ENCODE measurements at places on chromosomes 7 and 10. TPM values are rescaled to one million over a fixed set of nuclear protein-coding genes. Genes with fewer than 3 reads are reported as not detected.
A peak's percentile ranks its signal among the peaks of the same experiment; 100 is the strongest.

Gene NAT16
- total RNA-seq, result not detected

Gene PNLIPRP3
- not detected for total RNA-seq

Gene NPTX2
- total RNA-seq, result 1.8 TPM

Gene IGFBP3
- 147 TPM for total RNA-seq

Gene LMOD2
- total RNA-seq, result not detected

Gene PDGFA
- 54.1 TPM for total RNA-seq

Gene LSM5
- total RNA-seq, result 31.0 TPM

Gene MLLT10
- total RNA-seq, result 34.0 TPM

Gene MKX
- 31.1 TPM for total RNA-seq

Gene TBX20
- total RNA-seq, result not detected

Gene SGCE
- 67.2 TPM for total RNA-seq

Gene SLC26A5
- total RNA-seq, result not detected

Gene ADAM12
- total RNA-seq, result 2.2 TPM

Gene ZNF804B
- total RNA-seq, result not detected

Gene NOD1
- total RNA-seq, result 18.0 TPM

DNA sequence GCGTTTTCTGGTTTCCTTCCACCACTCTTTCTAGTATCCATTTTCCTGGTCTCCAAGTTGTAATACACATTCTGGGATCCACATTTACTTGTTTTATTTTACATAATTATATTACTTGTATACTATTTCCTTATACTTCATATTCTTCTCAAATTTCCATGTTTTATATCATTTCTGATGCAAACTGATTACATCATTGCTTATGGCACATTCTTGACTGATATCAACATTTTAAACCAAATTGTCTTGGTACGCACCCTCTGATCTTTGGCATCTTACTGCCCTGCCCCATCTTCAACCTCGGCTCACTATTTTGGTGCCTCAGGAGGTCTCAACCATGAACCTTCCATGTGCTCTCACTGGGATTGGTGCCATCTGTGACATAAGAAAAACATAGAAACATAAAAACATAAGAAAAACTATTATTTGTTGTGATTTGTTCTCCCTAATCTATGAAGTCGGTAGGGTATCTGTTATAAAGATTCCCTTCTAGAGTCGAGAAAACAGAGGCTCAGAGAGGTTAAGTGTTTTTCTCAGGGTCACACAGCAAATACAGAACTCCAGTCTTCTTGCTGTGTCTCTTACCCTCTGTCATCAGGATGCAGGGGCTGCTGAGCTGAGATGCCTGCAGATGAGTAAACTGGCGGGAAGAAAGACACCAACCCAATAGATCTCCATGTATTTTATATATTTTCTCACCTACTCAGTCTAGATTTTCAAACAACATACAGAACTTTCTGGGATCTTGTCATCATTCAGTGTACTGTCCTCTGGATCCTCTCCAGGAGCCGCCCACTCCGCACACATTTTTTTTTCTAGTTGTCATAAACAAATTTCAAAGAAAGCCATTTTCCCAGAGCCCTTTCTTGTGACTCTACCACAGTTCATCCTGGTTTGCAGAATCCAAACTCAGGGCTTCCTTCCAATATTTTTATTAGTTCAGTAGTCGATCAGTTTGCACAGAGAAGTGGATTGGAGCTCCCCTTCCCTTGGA lies 79.5 kb downstream of the PARP12 start:
- no peak for DNase-seq

DNA sequence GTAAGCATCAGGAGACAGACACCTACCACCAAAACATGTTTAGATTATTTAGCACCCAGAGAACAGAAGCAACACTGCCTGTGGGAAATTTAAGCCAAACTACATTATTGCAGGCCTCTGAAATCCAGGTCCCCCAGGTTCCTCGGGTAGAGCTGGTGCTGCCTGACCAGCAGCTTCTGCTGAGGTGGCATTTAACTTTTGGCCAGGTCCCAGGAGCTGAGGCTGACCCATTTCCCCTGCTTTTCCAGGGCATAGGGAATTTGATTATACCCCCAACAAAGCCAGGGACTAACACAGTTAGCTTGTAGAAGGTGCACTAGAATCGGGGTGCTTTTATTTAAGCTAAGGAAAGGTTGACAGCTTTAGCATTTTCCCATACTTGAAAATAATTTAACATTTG lies 4.7 kb downstream of the LRRC4 start:
- no peak for DNase-seq

DNA sequence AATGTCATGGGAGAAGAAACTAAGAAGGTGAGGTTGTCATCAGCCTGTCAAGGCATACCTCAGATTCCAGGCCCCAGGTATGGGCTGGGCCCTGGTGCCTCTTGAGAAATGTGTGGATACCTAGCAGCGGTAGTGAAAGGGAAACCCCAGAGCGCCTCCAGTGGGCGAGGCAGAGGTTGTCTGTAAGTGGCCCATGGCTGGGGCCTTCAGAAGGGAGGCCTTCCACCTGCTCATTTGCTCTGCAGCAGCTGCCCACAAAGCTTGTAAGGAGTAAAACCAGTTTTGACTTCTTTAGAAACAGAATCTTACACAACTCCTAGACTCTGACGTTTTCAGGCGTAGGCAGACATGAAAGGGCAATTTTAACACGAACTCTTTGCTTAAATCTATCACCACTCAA lies 509.9 kb downstream of the PARD3 start:
- no peak for DNase-seq

DNA sequence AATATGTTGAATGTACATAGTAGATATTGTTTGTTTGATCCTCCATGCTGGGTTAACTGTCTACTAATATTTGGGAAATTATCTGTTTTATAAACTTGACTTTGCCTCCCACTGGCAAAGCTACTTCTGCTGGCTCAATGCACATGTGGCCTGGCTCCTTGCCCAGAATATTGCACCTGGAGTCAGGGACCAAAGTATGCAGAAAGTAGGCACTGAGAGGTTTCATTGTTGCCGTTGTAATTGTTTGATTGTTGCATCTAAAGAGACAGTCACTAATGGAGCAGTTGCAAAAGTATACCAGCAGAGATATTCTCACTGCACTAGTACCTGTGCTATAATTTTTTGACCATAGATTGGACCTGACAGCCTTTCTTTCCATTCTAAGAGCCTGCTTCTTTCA lies 137.8 kb upstream of the CNTNAP2 start:
- no peak for DNase-seq

GRCh38 chr10:90199513-90199912 lies 498.1 kb downstream of the KIF20B start:
- no peak for DNase-seq

DNA sequence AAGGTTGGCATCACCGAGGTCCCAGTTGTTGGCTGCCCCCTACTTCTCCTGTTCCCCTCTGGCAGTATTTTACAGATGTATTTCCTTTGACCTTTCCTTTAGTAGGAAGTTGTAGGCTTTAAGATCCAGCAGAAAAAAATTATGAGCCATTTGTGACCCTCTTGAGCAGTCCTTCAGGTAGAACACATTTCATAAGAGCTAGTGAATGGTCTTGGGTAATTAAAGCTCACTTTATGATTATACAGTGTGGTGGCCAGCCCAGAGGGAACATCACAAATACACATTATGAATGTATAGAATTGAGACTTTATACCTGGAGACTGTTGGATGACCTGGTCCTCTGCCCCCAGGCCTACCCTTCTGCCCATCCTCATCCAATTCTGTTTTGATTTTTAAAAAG lies 57.0 kb downstream of the KAT6B start:
- DNase-seq, result no peak

GRCh38 chr7:31316876-31317275 lies 23.6 kb downstream of the NEUROD6 start:
- no peak for DNase-seq

DNA sequence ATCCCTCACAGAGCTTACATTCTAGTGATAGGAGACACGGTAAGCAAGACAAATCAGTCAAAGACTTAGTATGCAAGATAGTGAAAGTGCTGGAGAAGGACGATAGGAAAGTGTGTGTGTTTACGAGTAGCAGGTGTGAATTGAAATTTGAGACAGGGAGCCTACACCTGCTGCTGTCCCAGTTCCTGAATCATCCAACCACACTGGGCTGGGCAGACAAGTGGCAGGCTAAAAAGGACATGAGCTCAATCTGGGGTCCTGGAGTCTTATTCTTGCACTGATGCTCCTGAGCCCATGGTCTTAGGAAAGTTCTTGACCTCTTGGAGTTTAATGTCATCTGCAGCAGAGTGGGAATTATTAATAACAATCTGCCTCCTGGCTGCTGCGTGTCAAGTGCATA lies 16.2 kb downstream of the RBP3 start:
- DNase-seq, result peak; percentile 20

- no peak for DNase-seq
Measured at GRCh38 chr7:24781106-24781505, 23.8 kb upstream of the GSDME start.

- DNase-seq, result no peak
Measured at GRCh38 chr10:60497364-60497763, 107.7 kb upstream of the ANK3 start.

- DNase-seq, result no peak
Measured at GRCh38 chr7:156932006-156932405, 17.5 kb upstream of the NOM1 start.

DNA sequence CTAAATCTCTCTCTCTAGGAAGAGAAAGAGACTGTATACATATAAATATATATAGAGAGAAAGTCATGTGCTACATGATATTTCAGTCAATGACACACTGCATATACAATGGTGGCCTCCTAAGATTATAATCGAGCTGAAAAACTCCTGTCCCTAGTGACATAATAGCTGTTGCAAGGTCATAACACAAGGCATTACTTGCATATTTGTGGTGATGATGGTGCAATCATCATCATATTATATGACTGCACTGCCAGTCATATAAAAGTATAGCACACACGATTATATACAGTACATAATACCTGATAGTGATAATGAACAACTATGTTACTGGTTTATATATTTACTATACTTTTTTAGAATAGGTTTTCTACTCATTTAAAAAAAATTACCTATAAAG lies 316.7 kb downstream of the FGFR2 start:
- DNase-seq, result no peak

DNA sequence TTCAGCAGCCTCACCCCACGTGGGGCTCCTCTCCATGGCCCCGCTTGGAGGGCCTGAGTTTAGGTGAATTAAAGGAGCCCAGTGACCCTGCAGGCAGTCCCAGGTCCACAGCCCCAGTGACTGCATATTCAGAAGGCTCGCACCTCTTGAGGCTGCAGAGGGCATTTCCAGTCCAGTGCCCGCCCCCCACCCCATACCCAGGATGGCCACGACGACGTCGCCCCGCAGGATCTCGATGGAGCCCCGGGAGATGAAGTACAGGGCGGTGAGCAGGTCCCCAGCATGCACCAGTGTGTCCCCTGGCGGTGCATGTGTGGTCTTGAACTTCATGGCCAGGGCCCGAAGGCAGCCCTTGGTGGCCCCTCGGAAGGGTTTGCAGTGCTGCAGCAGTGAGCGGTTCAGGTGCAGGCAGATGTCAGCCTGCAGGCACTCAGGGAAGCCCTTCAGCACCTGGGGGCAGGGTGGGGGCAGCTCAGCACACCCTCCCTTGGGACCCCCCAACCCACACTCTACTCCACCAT lies 28.1 kb downstream of the KCNH2 start:
- DNase-seq, result peak; percentile 73

DNA sequence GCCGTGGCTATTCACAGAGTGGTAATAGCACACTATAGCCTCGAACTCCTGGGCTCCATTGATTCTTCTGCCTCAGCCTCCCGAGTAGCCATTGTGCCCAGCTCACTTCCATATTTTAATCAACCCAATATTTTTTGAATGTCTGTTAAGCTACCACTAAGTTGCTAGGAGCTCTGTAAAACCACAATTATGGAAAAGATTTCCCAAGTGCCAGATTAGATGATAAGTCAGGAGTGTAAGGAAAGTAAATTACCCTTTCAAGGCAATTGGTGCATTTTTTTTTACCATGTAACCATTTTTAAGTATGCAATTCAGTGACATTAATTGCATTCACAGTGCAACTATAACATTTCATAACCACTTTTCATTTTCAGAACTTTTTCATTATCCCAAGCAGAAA lies 87.5 kb upstream of the GATAD1 start:
- DNase-seq, result no peak

DNA sequence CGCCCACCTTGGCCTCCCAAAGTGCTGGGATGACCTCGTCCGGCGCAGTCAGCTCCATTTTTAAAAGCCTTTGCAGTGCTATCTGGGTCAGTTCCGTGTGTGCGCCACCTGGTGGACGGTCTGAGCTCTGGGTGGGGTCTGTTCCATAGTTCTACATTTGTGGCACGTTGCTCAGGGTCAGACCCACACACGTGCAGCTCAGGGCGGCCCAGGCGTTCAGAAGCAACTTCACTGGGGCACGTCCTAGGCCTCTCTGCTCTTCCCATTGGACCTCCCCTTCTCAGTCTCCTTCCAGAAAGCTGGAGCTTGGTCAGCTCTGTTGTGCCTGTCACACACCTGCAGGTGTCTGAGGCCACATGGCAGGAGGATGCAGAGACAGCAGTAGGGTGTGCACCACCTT lies 137.9 kb downstream of the DNAJB6 start:
- DNase-seq, result peak; percentile 66

DNA sequence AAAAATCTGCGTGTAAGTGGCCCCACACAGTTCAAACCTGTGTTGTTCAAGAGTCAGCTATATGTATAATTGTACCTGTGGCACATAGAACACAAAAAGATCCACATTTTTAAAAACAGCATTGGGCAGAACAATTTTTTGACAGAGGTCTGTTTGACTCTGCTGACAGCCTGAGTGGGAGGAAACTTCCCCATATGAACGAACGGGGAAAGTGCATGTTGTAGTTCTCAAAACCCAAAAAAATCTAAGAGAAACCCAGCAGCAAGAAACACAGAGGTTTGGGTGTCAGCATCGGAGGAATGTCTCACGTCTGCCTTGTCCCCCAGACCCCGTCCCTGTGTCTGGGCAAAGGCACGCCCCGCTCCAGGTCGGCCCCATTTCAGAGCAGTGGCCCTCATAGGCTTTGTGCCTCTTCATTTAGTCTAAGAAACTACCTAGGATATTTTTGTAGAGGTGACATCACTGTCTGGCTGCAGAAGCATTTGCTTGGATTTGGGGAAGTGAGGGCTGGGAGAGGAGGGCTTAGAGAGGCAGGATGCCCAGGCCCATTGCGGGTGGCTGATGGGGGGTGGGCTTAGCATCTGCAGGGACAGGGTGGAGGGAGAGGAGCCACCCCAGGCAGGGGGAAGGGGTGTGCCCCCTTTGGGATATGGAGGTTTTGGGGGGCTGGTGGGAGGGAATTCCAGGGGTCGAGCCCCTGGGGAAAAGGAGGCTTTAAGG lies 11.0 kb downstream of the CUX1 start:
- DNase-seq, result no peak

- no peak for DNase-seq
Measured at GRCh38 chr7:24401628-24402593, 117.9 kb downstream of the NPY start.

GRCh38 chr7:40175725-40176510 lies 41.1 kb downstream of the SUGCT start:
- no peak for DNase-seq

GRCh38 chr10:79583488-79584024 lies 23.3 kb upstream of the SFTPA2 start:
- DNase-seq, result no peak
